Stimulated activated CD8-positive, alpha-beta memory T cell treated with anti-CD3 and anti-CD28 coated beads, Interleukin-4, amount 100 ng/mL, for 4 hours (primary cell): ENCODE measurements at places on chromosomes 2 and 18.

- DNase-seq: no peak
These were observed 89.1 kb upstream of the ITGB6 start for GRCh38 chr2:160289126-160289525.

GRCh38 chr2:102925003-102925402, 163.2 kb downstream of the TMEM182 start:
- DNase-seq: no peak

GRCh38 chr2:14340703-14341102, 291.8 kb upstream of the LRATD1 start:
- no peak for DNase-seq

DNA sequence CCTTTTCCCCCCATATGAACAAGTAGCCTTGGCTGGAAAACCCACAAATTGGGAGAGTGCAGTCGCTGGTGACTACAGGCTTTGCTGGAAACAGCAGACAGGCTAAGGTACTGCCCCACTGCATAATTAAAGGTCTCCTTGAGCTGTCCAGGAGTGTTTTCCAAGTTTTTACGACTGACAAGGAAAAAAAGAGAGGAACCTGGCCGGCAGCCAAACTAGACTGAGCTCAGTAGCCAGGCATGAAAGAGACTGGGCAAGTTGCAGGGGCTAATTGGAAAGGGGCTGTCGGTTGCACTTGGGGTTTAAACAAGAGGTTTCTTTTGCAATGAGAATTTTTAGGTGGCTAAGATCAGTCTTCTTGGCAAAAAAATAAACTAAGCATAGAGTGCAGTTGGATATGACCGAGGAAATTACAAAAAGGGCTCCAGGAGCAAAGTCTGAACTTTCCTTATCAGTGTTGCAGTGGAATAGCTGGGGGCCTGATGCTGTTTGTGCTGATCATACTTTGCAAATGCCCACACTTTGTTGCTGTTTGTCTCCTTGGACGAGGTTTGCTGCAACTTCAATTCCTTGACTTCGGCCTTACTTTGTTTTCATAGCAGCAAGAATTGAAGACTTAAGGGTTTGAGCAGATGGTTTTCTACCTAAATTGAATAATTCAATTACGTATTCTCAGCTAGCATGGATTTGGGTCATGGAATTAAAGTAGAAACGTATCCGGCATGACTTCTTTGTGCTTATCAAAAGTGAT, 2.1 kb downstream of the GULP1 start:
- no peak for DNase-seq

DNA sequence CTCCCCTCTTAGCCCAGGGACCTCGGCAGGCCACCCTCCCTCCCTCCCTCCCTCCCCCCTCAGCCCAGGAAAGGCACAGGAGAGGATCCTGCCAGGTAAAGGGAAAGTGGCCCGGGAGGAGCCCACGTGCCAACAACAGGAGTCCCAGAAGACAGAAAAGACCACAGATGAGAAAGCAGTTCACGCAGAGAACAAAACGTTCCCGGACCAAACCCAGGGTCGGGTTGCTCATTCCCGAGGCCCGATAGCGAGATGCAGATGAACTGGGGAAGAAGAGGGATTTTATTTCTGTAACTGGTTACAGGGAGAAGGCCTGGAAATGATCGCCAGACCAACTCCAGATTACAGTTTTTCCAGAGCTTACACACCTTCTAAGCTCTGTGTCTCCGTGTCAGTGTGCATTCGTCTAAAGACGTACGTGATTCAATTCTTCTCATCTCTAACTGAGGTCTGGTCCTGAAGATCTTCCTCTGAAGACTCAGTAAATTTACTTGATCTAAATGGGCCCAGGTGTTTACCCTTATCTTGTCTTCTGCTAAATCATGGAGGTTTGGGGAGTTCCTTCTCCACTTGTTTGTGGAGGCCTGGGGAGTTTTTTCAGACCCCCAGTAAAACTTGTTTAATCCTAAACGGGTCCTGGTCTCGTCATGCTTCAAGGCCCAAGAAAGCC, 807 bp upstream of the NEU4 start:
- no peak for DNase-seq

DNA sequence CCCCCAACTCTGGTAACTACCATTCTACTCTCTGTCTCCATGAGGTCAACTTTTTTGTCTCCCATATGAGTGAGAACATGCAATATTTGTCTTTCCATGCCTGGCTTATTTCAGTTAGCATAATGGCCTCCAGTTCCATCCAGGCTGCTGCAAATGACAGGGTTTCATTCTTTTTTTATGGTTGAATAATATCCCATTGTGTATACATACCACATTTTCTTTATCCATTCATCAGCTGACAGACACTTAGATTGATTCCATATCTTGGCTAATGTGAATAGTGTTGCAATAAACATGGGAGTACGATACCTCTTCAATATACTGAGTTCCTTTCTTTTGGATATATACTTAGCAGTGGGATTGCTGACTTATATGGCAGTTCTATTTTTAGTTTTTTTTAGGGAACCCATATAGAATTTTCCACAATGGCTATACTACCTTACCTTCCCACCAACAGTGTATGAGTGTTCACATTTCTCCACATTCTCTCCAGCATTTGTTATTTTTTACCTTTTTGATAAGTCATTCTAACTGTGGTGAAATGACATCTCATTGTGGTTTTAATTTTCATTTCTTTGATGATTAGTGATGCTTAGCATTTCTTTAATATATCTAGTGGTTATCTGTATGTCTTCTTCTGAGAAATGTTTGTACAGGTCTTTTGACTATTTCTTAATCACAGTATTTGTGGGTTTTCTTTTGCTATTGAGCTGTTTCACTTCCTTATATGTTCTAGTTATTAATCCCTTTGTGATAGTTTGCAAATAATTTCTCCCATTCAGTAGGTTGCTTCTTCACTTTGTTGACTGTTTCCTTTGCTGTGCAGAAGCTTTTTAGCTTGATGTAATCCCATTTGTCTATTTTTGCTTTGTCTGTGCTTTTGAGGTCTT, 112.2 kb downstream of the SRBD1 start:
- no peak for DNase-seq

DNA sequence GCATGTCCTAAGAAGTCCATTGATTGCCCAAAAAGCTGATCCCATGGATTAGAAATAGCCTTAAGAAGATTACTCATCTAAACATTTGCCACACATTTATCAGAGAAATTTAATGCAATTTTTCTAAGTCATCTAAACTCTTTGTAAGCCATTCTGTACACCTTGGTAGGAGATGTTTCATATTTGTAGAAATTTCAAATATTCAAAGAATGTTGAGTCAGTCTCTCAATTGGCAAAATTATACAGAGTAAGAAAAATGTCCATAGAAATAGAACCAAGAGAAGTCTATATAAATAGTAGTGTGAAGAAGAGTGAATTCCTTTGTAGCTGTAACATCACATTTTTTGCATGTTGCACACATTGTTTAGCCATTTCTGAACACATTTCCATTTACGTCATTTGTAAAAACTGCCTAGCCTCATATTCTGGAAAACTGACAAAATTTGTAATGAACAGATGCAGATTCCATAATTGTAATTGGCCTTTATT, 128.6 kb downstream of the MSTN start:
- no peak for DNase-seq

GRCh38 chr2:178105566-178105965, 6.7 kb upstream of the RBM45 start:
- no peak for DNase-seq

GRCh38 chr18:49677762-49678413, 116.0 kb downstream of the LIPG start:
- DNase-seq: no peak

- DNase-seq: no peak
These were observed 96.1 kb upstream of the PIK3C3 start for GRCh38 chr18:41858761-41859555.

- no peak for DNase-seq
These were observed 56.7 kb downstream of the SDC1 start for GRCh38 chr2:20168048-20168726.
